Activated CD4-positive, alpha-beta T cell treated with anti-CD3 and anti-CD28 coated beads, Interleukin-2, Interleukin-4, amounts not matched to agents 100 ng/mL and 50 ng/mL, durations not matched to agents 16 hours and 8 hours (primary cell): ENCODE measurements at places on chromosomes 4 and X.

- DNase-seq: no peak
Observed at GRCh38 chr4:154466336-154466735, 25.3 kb downstream of the DCHS2 start.

GRCh38 chrX:11261260-11261659 lies 32.0 kb upstream of the AMELX start:
- no peak for DNase-seq

- no peak for DNase-seq
Observed at GRCh38 chrX:129599499-129599898, 55.3 kb downstream of the APLN start.

- DNase-seq: no peak
Observed at GRCh38 chrX:1794586-1794985, 179.7 kb downstream of the ASMT start.

DNA sequence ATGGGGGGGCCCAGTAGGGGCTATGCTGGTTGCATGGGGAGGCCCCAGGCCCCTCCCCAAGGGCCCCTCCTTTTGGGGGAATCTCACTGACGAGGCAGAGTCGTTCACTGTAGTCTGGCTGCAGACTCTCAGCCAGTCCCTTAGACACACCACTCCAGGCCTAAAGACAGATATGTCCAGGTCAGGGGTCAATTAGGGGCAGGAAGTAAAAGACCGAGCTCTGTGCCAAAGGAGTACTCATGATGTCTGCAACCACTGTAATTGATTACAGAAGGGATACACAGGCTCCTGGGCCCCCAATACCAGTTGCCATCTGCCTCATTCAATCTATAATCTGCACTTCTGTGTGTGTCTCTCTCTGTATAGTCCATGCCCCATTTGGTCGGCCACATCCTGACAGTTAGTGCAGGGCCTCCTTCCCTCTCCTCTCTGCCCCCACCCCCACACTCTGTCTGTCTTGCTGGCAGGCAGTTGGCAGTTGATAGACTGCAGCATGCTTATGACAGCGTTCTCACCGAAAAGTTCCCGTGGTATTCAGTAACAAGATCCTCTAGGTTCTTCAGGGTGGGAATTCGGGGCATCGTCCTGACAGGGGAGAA lies 1.3 kb upstream of the CXorf65 start:
- peak; percentile 57 for DNase-seq

GRCh38 chr4:140269369-140269768 lies 104.1 kb upstream of the SCOC start:
- no peak for DNase-seq

DNA sequence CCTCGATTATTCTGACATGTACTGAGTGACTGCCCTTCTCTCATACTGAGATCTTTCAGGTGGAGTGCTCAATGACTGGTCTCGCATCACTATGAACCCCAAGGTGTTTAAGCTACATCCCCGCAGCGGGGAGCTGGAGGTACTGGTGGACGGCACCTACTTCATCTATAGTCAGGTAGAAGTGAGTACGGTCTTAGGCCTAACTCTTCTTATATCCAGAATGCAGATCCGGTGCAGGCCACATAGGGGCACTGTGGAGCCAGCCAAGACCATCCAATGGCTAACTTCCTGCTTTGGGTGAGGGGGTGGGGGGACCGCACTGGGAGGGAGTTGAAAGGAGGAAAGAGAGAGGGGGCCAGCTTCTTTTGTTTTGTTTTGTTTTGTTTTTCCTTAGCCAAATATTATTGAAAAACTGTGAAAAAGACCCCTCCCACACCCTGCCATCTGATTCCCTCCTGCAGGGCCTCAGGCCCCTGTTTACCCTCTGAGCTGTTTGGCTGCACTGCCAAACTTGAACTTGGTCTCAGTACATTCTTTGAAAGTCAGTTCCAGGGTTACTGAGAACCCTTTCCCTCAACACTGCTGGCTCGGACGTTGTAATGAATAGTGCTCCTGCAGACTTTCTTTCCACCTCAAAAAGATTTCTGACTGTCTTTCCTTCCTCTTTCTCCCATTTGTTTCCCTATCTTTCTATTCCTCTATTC lies 16.2 kb downstream of the AWAT2 start:
- DNase-seq: peak; percentile 24

DNA sequence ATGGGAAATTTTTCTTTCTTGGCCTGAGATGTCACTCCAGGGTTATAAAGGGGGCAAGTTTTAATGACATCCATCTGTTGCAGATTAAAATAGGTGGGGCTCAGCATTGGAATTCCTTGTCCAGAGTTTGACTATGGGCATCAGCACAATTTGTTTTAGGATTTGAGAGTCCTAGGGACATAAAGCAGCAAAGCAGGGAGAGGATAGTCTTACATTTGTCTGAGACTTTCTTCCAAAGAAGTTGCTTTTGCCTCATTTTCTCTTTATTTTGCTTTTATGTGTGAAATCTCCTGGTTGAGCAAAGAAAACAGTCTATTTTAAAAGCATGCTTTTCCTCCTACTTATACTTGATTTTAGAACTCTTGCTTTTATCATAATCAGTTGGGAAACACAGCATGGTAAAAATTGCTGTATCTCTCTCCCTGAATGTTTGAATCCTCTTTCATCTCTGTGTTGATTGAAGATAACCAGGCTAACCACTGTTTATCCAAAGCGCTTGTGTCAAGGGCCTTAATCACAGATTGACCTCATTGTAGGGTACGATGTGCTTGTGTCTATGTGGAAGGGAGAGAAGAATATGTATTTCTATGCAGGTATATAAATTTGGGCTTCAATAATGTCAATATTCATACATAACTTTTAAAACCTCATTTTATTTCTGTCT lies 121.5 kb downstream of the ANK2 start:
- DNase-seq: no peak

- no peak for DNase-seq
Observed at GRCh38 chr4:84846985-84847384, 119.5 kb downstream of the WDFY3 start.

DNA sequence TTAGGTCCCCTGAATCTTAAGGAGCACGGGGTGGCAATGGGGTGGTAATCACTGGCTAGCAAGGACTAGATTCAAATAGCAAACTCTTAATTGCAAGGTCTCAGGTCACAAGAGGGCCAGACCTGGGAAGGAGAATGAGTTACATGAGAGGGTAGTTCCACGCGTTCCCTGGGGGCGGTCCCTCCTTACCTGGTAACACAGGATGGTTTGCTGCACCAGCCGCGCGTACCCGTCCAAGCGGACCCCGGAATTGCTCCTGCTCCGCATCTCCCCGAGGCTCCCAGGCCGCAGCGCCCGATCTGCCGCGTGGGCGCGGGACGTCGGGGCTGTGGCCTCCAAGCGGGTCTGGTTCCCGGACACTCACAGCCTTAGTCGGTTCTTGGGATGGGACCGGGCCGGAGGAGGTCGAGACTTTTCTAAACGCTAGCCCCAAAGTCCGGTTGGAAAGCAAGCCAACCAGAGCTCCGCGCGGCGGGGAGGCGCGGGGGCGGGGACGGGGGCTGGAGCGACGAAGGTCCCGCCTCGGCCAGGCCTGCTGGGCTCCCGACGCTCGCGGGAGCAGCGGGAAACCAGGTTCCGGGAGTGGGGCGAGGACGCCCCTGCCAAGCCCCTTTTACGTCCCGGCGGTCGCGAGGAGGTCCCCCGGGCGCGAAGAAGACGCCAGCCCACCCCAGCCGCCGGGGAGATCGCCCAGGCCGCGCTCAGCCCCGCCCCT lies at the start of gene PHKA2:
Gene PHKA2, minus strand, starts transcription at position 449 of the 715 bp plus-strand sequence. Its CDS starts 182 bp downstream, at position 267.
- DNase-seq: peak; percentile 21

DNA sequence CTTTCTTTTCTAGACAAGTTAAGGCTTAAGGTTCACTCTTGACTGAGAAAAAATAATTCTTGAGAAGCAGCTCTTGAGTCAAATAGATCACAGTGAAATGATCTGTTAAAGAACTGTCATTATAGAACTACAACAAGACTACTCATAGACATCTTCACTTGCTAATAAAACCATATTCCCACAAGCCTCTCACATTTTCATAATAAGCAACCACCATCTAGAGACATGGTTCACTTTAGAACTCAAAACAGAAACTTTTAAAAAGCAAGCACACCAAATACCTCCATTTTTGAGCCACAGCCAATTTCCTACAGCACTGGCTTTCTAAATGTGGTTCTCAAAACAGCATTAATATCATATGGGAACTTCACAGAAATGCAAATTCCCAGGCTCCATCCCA lies 309.5 kb downstream of the TMA16 start:
- no peak for DNase-seq

DNA sequence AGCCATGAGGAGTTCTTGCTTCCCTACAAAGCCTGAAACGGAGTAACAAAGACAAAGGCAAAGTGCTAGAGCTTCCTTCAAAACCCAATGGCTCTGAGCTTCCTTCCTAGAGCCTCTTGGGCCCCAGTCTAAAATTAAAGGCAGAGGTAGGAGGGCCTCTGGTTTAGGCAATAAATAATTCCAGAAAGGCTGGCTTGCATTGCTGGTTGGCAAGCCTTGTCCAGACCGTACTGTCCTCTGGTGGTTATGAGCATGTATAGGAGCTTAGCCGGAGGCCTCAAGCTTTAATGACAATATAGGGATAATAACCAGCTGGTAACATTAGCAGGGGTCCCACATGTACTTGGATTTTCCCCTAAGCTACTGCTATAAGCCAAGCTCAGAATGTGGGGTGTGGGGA lies 237.3 kb downstream of the AR start:
- DNase-seq: no peak

DNA sequence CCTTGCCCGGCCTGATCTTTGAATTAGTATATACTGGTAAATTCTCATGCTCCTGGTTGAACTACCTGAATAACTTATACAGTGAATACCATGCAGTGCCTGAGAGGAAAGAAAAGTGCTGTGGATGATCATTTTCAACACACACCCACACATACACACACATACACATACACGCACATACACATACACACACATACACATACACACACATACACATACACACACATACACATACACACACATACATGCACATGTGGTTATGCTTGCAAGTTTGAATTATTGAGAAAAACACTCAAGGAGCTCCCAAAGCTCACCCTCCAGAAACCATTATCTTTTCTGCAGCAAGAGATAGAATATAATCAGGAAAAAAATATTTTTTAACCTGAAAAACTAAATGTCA lies 366.9 kb upstream of the RASGEF1B start:
- DNase-seq: no peak

DNA sequence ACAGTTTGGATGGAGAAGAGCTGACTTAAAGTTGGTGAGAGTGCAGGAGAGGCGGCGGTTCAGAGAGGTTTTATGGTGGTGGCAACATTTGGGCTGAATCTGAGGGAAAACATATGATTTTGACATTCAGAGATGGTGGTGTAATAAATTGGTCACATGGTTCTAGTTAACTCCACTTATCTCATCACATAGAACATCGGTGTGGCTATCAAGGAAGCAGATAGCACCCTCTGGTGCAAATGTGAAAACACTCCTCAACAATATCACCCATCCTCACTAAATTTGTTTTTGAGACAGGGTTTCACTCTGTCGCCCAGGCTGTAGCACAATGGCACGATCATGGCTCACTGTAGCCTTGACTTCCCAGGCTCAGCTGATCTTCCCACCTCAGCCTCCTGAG lies 28.8 kb downstream of the SUPT20HL2 start:
- no peak for DNase-seq

DNA sequence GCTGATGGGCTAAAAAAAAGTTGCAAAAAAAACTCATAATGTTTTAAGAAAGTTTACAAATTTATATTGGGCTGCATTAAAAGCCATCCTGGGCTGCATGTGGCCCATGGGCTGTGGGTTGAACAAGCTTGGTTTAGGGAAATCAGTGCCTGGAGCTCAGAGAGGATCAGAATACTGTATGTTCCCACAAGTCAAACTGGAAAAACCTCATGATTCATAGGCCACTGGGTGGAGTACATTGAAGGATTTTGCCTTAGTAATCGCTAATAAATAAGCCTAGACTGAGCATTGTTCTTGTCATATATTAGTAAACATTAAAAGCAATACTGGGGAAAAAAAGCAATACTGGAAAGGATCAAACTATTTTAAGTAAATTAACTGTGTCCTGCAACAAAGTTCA lies 246.3 kb upstream of the TAPT1 start:
- DNase-seq: no peak

- no peak for DNase-seq
Observed at GRCh38 chr4:112855058-112855457, 194.4 kb upstream of the ANK2 start.

GRCh38 chr4:185213877-185214276 lies 4.5 kb downstream of the SNX25 start:
- DNase-seq: no peak

- peak; percentile 77 for DNase-seq
Observed at GRCh38 chr4:122652379-122652778, 31.5 kb upstream of the IL21 start.

DNA sequence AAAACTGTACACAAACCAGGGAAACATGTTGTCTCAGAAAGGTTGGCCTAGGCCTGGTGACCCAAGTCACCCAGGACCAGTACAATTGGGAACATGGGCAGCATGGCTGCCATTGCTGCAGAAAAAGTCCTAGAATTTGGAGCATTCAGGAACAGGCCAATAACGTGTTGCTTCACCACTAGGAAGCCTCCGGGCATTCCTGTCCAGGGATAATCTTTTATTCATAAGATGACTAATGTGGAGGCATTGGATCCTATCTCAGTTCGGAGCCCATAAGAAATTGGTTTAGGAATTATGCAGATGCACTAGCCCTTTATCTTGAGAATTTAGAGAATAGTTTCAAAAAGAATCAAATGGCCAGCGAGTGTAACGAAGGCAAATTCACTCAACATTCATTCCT lies 242.8 kb upstream of the NDST4 start:
- no peak for DNase-seq

DNA sequence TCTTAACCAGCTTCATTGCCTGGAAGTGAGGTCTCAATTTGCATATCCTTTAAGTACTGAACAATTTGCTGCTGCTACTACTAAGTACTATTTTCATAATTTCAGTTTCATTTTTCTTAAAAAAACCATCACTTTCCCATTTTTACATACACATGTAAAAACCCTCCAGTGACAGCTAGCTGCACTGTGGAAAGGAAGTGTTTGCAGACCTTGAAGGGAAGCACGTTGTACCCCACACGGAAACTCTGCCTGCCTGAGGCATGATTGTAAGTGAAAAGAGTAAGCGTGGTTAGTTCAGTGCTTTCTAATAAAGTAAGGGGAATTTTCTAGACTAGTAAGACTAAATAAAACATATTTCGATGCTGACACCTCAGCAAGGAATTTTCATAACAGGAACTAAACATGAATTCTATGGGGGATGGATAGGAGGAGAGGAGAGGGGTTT lies 103.6 kb downstream of the RAPGEF2 start:
- peak; percentile 78 for DNase-seq

- DNase-seq: no peak
Observed at GRCh38 chr4:123398853-123399626, 2.4 kb downstream of the SPRY1 start.

DNA sequence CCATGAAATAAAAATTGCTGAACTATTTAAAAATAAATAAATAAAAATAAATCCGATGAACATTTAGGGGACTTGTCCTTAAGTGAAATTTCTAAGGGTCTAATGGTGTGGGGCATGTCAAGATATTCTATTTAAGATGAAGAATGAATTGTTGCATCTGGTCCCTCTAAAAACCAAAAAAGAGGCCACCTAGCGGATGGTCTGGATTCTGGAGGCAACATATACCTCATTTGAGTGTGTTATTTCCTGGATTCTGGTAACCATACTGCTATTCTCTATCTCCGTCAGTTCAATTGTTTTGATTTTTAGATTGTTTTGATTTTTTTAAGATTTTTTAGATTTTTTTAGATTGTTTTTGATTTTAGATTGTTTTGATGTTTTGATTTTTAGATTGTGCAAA lies 28.3 kb downstream of the AGTR2 start:
- no peak for DNase-seq

- no peak for DNase-seq
Observed at GRCh38 chrX:56788717-56789122, 59.7 kb downstream of the NBDY start.
